Head of caudate nucleus (tissue), 42 donors: ENCODE measurements at places on chromosomes 3 and 15.

DNA sequence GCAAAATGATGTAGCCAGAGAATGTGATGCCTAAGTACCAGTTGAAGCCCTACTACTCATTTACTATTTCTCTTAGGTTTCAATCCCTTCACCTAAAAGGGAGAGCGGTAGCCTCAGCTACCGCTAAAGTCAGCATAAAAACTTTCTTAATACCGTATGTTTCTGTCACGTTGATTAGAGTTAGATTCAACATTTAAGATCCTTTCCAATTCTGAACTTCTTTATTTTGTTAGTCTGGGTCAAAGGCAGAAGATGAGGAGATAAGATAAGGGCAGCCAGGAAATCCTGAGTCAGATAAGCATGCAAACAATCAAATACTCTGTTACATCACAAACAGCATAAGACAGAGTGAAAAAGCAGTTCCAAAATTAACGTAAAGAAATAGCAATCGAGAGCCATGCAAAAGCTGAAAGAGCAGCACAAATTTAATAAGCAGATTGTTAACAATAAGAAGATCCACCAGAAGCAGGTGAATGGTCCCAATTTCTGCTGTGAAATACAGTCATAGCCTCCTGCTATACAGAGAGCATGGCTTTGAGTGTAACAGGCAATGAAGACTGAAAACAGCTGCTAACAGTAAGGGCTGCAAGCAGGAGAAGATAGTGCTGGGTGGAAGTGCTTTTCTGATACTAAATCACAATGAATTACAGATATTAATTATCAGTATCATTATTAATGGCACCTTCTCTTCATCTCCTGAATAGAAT is 3.0 kb downstream of the TMEM207 start:
- no peak for DNase-seq

GRCh38 chr3:60912876-60913275 is 338.4 kb downstream of the FHIT start:
- no peak for DNase-seq

DNA sequence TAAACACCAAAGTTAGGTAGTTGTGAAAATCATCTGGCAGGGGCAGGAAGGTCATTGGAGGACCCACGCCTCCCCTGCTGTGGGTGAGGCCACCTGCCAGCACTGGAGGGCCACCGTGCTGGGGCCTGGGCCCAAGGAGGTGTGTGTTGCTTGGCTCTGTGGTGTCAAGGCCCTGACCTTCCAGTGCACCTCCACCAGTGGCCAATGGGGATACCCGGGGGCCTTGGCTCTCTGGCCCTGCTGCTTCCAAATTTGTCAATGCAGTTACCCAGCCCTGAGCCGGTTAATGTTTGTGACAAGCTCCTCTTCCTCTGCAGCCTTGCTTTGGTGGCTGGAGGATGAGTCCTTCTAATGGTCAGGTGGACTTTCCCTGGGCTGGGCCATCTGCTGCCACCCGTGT is 150.2 kb downstream of the KLF13 start:
- no peak for DNase-seq

GRCh38 chr3:126098391-126098858 is 14.5 kb upstream of the SLC41A3 start:
- peak; percentile 44 for DNase-seq

DNA sequence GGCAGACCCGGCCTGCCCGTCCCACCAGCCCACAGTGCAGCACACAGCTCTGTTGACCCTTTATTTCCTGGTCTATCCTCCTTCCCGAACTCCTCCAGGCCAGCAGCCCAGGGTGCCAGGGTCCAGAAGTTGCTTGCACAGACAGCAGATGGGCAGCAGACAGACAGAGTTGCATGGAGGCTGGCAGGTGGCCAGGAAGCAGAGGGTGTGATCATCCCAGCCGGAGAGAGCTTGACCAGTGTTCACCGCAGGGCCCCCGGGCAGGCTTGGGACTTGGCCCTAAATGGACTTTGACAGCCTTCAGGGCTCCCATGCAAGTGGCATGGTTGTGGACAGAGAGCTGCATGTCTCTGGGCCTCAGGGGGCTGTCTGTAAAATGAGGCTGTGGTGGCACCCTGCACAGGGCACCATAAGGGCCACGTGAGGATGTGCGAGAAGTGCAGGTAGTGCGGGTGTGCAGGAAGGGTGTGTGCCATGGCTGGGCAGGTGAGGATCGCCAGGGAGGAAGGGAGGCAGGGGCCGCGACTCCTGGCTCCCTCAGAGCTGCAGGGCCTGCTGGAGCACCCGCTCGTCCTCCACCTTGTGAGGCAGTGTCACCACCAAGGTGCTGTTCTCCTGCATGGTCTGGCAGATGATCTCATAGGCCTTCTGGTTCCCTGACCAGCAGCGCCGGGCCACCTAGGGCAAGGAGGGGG is 6.3 kb upstream of the ZXDC start:
- no peak for DNase-seq

DNA sequence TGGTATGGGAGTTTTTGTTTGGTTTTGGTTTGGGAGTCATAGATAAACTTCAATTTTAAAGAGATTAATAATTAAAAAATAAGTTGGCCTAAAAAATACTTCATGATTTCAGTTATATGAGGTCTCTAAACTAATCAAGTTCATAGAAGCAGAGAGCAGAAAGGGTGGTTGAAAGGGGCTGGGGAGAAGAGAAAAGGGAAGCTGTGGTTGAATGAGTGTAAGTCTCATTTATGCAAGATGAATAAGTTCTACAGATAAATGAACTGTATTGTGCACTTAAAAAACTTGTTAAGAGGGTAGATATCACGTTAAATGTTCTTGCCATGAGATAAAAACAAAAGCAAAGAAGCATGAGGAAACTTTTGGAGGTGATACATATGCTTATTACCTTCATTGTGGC is 188.7 kb downstream of the NSUN3 start:
- no peak for DNase-seq

GRCh38 chr3:79032686-79033318 is 735.0 kb downstream of the ROBO1 start:
- peak; percentile 7 for DNase-seq

- no peak for DNase-seq
Measured at GRCh38 chr3:188059351-188059750, 94.6 kb upstream of the LPP start.

DNA sequence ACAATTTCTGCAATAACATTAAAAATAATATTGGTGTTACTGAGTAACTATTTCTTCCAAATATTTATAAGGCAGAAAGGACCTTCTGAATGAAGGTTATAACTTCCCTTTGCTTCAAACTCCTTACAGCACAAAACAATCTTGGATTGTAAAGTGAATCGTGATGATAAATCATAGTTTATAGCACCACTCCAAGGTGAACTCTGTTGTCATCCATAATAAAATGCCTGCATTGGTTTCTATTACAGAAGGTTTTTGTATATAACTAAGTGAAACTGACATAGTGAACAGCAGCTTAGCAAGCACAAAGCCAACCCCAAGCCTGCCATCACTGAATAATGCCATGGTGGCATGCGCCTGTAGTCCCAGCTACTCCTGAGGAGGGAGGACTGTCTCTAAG is 86.3 kb downstream of the MME start:
- DNase-seq, result no peak

- peak; percentile 69 for DNase-seq
Measured at GRCh38 chr3:57100046-57100695, 39.7 kb downstream of the SPATA12 start.

DNA sequence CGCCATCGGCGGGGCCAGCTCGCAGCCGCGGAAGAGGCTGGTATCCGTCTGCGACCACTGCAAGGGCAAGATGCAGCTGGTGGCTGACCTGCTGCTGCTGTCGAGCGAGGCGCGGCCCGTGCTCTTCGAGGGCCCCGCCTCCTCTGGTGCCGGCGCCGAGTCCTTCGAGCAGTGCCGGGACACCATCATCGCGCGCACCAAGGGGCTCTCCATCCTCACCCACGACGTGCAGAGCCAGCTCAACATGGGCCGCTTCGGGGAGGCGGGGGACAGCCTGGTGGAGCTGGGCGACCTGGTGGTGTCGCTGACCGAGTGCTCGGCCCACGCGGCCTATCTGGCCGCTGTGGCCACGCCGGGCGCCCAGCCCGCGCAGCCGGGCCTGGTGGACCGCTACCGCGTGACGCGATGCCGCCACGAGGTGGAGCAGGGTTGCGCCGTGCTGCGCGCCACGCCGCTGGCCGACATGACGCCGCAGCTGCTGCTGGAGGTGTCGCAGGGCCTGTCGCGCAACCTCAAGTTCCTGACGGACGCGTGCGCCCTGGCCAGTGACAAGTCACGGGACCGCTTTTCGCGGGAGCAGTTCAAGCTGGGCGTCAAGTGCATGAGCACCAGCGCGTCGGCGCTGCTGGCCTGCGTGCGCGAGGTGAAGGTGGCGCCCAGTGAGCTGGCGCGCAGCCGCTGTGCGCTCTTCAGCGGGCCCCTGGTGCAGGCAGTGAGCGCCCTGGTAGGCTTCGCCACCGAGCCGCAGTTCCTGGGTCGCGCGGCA is 1.8 kb downstream of the TLNRD1 start:
- no peak for DNase-seq

DNA sequence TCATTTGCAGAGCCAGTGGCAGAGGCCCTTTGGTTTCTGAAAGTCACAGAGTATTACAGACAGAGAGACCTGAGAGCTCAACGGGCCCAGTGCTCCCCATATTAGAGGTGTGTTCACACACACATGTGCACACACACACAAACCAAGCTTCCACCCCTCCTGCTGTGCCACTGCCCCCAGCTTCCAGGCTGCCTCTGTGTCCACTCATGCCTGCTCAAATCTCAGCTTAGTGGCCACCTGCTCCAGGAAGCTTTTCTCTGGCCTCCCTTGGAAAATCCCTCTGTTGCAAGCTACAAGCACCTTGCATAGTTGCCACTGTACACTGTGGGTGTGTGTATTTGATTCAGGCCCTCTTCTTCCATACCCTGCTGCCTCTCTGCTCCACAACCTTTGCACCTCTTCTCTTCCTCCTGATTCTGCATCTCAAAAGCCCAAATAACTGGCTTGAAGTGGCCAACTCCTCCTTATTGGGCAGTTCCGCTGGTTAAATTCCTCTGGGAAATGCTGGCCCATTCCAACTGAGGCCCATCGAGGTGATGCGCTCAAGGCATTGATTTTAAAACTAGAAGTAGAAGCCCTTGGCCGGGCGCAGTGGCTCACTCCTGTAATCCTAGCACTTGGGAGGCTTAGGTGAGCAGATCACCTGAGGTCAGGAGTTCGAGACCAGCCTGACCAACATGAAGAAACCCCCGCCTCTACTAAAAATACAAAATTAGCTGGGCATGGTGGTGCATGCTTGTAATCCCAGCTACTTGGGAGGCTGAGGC is 23.0 kb downstream of the MESD start:
- no peak for DNase-seq

- DNase-seq, result no peak
Measured at GRCh38 chr3:19688767-19689166, 245.2 kb downstream of the EFHB start.

GRCh38 chr3:195904368-195904767 is 4.0 kb downstream of the TNK2 start:
- no peak for DNase-seq

DNA sequence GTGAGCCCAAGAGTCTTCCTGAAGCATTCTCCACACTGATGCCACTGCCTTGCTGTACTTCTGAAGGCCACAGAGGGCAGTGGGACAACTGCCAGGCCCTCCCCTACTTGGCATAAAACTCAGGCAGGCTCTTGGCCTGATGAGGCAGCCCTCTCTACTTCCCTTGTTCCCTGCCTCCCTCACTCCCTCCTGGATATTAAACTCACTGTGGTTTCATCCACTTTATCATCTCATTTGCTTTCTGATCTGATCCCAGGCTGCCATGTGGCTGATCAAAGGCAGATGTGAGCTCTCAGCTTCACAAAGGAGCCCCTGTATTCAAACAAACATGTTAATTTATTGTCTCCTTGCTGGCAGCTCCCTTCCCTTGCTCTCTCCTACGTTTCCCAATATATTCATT is 533.5 kb downstream of the IGSF11 start:
- peak; percentile 60 for DNase-seq

DNA sequence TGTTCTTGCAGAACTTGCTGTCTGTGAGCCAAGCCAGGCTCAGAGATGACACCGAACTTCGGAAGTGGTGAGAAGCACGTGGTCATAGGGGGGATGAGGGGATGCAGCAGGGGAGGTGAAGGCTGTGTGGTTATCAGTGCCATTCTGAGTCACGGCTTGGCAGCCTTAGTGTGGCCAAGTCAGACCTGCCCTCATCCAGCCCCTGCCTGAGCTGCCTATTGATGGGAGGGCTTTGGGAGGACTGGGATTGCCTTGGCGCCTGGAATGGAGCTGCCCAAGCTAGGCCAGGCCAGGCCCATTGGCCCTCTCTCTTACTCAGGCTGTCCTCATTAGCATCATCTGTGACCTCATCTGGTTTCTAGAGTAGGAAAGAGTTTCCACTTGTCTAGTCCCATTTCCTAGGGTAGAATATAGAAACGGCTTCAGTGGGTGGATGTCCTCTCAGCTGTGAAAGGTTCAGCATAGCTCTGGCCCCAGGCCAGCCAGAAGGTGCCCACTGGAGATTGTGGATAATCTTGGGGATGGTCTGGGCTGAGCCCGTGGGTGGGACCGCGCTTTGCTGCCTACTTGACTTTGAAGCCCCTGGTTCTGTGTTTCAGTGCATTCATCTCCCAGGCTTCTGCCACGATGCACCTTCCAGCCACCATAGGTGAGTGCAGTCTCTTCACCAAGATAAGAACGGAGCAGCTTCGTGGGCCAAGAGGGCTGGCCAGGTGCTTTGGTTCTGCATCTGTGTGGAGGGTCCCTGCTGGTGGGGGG is 7.2 kb downstream of the FAH start:
- DNase-seq, result no peak

GRCh38 chr3:114866430-114866829 is 280.7 kb downstream of the ZBTB20 start:
- no peak for DNase-seq

- no peak for DNase-seq
Measured at GRCh38 chr3:100525753-100526612, 33.6 kb downstream of the TMEM45A start.

- DNase-seq, result no peak
Measured at GRCh38 chr3:127889461-127889863, 25.6 kb upstream of the KBTBD12 start.

- DNase-seq, result no peak
Measured at GRCh38 chr3:55241098-55241497, 246.0 kb downstream of the WNT5A start.

GRCh38 chr3:166533740-166534139 is 696.5 kb upstream of the BCHE start:
- DNase-seq, result no peak

DNA sequence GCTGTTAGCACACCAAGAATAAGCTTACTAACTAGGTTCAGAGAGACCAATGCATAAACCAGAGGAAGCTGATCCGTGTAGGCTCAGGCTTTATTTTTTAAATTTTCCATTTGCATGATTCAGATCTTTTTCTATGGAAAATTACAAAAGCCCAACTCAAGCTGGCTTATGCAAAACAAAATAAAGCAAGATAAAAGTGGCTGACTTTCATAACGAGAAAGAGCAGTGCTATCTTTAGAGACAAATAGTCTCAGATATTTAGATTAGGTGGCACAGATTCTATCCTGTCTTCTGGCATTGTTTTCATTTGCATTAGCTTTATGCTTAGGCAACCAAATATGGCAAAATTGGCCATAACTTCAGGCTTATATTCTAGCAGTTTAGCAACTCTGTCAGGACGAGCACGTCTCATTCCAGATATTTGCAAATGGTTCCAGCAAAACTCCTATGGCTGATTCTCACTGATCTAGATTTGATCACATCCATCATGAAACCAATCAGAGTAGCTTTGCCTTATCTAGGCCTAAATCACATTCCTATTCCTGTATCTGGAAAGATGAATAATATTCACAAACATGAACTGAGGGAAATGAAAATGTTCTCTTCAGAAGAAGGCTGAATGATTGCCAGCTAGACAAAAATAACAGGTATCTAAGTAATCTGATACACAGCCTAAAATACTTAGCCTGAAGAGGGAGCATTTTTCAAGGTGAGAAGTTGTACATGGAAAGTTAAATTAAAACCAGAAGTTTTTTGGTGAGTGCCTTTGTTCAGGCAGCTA is 216.4 kb upstream of the DPPA4 start:
- DNase-seq, result no peak
